CD4-positive, alpha-beta T cell treated with Interleukin-21 for 1 hour (primary cell): ENCODE measurements at places on chromosomes 7 and 10.

DNA sequence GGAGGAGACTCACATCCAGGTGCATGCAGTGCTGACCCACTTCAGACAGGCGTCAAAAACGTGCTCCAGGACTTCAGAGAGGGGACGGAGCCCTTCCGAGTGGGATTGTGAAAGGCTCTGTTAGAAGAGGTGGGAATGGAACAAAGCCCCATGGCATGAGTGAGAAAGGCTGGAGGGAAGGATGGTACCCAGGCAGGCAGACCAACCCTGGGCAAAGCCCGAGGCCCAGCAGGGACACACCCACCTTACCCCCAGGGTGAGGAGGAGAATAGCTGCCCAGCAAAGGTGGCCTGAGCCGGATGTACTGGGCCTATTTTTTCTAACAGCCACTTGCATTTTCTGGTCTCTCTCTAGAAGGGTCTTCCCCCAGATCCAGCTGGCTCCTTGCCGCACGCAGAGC is 14.8 kb downstream of the CHAT start:
- DNase-seq: no peak

GRCh38 chr7:20172736-20173334 is 44.3 kb downstream of the MACC1 start:
- no peak for DNase-seq

- no peak for DNase-seq
These were observed 16.5 kb downstream of the AVL9 start for GRCh38 chr7:32511791-32512190.

GRCh38 chr10:97416565-97416964 is 9.4 kb upstream of the PGAM1 start:
- DNase-seq: no peak

GRCh38 chr10:79112881-79113431 is 44.2 kb downstream of the ZMIZ1 start:
- DNase-seq: no peak

DNA sequence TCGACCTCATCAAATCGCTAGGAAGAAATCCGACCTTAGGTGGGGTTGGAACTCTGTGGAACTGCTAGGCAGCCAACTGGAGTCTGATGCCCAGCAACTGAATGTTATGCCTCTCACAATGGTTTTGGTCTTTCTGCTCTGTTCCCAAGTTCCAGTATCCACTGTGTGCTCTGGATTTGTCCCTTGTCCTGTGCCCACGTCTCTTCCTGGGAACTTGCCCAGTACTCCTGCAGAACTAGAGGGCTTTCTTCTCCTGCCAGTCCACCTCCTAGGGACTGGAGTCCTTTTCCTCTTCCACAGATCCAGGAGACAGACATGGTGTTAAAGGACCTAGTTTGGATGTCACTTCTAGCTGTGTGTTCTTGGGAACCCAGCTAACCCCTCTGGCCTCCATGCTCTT is 26.6 kb downstream of the PRTFDC1 start:
- DNase-seq: no peak

- DNase-seq: no peak
These were observed 39.8 kb downstream of the SEM1 start for GRCh38 chr7:96669812-96670211.

DNA sequence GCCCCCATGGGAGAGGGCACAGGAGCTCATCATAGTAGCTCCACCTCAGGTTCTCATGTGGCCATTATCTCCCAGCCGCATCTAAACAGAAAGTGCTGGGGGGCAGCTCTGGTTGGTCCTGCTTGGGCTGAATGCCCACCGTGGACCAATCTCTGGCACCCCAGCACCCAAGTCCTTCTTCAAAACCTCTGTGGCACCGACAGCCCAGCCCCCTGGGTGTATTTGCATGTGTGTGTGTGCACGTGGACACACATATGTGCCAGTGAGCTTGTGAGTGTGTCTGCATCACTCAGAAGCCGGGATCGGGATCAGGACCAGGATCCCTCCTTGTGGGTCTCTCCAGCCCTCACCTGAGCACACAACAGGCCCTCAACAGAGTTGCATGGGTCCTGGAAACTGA is 68.2 kb downstream of the ALOX5 start:
- DNase-seq: no peak

DNA sequence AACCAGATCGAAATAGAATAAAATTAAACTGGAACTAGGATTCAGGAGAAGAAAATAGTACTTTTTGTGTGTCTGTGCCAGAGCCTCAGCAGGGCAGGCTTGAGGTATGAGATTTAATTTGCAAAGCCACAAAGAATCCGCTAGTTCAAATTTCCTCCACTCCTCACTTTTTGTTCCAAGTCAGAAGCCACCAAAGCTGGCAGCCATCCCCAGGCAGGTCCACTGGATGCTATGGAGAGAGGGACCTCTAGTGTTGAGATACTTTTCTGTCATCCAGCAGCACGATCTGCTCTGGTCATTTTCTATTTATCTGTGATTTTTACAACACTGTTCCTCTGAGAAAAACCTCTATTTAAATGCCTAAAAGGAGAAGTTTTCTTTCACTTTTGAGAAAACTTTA is 147.9 kb upstream of the FRMD4A start:
- no peak for DNase-seq
